ENCODE measurements at places on chromosomes 16 and 17.

DNA sequence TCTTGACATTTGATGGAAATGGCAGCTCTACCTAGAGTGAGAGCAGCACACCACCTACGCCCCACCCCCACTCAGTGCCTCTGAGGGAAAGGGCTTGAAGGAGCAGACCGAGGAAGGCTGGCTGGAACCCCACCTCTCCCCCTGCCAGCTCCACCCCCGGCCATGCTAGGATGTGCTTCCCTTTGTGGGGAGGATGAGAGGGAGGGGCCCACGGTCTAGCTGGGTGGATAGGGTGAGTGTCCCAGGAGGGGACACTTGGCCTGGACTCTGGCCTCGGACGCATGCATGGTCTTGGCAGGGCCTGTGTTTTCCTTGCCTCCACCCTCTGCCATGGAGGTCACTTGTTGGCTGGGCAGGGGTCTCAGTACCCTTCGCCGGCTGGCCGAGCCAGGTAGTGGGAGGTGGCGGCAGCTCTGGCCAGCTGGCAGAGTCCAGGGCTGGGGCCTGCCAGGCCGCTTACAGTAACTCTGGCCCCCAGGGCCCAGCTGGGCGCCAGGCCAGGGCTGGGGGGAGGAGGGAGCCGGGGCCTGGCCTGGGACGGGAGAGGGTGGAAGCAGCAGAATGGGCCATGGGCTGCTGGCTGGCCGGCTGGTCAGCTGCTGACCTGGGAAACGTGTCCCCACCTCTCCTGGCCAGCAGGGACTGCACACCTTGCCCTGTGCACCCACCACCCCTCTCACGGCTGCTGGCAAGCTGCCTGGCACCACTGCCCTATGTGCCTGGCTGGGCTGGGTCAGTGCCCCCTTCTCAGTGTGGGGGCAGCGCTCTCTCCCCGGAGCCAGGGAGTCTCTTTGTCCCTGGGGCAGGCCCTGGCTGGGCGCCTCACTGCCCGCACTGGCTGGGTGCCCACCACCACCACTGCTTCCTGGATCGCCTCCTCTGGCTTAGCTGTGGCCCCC, 23.0 kb downstream of the RARA start:
- DNase-seq, result no peak

DNA sequence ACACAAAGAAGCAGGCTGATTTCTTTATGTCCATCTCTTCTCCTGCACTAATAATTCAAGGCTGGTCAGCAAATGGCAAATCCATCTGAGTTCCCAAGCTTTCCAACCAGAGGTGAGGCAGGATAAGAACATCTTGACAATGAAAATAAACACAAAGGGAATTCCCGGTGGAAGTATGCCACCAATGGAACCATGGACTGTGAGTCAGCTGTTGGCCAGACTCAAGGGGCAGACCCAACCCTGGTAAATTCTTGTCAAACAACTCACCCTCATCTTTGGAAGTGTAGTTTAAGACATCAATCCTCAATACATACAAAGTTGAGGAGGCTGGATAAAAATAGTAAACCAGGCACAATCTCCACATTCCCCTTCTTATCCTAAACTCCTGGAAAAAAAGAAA, 74.3 kb upstream of the CES5A start:
- DNase-seq, result no peak

DNA sequence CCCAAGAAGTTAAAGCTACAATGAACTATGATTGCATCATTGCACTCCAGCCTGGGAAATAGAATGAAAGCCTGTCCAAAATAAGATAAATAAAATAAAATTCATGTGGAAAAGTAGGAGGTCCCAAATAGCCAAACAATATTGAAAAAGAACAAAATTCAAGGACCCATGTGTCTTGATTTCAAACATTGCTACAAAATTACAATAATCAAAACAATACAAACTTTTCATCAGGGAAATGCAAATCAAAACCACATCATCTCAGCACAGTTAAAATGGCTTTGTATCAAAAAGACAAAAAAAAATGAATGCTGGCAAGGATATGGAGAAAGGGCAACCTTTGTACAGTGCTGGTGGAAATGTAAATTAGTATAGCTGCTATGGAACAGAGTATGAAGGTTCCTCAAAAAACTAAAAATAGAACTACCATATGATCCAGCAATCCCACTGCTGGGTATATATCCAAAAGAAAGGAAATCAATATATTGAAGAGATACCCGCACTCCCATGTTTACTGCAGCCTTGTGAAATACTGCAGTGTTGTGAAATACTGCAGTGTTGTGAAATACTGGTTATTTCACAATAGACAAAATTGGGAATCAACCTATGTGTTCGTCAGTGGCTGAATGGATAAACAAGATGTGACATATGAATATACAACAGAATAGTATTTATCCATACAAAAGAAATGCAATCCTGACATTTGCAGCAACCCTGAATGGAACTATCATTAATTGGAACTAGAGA, 24.5 kb upstream of the ZNF287 start:
- DNase-seq, result no peak

GRCh38 chr16:28975158-28975599, 601 bp downstream of the SPNS1 start:
- no peak for DNase-seq

GRCh38 chr17:75402026-75402425, 3.5 kb downstream of the GRB2 start:
- no peak for DNase-seq

DNA sequence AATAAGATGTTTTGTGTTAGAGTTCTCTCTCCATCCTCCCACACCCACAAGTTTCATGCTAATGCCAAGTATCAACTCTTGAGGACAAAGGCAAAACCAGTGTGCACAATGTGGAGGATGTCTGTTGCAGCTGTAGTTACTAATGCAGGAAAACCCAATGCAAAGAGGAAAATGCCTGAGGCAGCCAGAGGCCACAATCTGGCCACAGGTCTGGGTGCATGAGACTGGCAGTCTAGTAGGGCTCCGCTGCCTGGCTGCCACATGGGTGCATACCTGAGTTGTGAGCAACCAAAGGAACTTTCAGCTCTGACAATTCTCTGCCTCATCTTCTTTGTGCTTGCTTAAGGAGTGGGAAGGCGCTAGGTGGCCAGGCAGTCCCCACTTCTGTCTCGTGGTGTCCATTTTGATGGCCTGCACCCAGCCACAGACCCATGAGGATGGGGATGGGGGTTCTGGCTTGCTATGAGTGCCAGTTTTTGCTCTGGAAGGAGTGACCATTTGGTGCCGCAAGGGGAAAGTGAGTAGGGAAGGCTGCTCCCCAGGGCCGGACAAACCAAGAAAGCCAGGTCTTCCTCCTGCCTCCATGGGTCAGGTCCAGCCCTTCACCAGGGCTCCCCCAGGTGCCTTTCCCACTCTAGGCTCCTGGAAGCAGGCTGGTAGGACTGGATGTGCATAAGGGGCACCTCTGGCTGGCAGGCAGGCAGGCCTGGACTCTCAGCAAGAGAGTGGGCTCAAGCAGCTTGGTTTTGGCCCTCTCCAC, 4.2 kb upstream of the GFOD2 start:
- no peak for DNase-seq

GRCh38 chr16:87459027-87459426, 33.8 kb downstream of the ZCCHC14 start:
- DNase-seq, result no peak

DNA sequence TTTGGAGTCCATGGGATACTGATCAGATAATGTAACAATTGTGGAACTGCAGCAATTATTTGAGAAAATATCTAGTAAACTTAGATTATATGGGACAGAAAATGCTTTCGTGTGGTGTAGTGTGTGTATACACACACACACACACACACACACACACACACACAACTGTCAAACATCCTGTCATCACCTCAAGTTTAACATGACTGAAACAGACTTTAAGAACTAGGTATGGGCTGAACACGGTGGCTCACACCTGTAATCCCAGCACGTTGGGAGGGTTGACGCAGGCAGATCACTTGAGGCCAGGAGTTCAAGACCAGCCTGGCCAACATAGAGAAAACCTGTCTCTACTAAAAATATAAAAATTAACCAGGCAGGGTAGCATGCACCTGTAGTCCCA, 544 bp upstream of the EVI2A start:
- no peak for DNase-seq

- no peak for DNase-seq
These were observed 10.3 kb downstream of the LYRM1 start for GRCh38 chr16:20910781-20911321.
